ENCODE measurements at places on chromosomes 7 and 10. TPM values are rescaled to one million over a fixed set of nuclear protein-coding genes. Genes with fewer than 3 reads are reported as not detected.
A peak's percentile ranks its signal among the peaks of the same experiment; 100 is the strongest.

Gene HABP2
- total RNA-seq = not detected

Gene NPFFR1
- total RNA-seq = not detected

Gene RELN
- not detected for total RNA-seq

Gene PNLIP
- not detected for total RNA-seq

Gene DNMBP
- 7.7 TPM for total RNA-seq

Gene PHKG1
- total RNA-seq = 0.21 TPM

Gene MINDY4
- total RNA-seq = 0.85 TPM

Gene EFCAB10
- not detected for total RNA-seq

Gene GIMAP5
- not detected for total RNA-seq

Gene VWDE
- total RNA-seq = not detected

GRCh38 chr10:101675115-101675514, 19.9 kb downstream of the FBXW4 start:
- peaks cover 32% of the 10 kb centered on the region for H3K36me3 ChIP-seq
- no peaks in the 10 kb centered on the region for H3K27me3 ChIP-seq
- H3K4me3 ChIP-seq = no peak overlapping the region
- no peak for DNase-seq
- H3K27ac ChIP-seq = no peak overlapping the region
- no peaks in the 10 kb centered on the region for H3K4me1 ChIP-seq

GRCh38 chr7:87027900-87028299, 31.6 kb downstream of the ELAPOR2 start:
- H3K27me3 ChIP-seq = no peaks in the 10 kb centered on the region
- H3K4me1 ChIP-seq = no peaks in the 10 kb centered on the region
- no peak for DNase-seq
- H3K36me3 ChIP-seq = no peaks in the 10 kb centered on the region

- no peaks in the 10 kb centered on the region for H3K4me1 ChIP-seq
- no peak overlapping the region for H3K4me3 ChIP-seq
- H3K36me3 ChIP-seq = no peaks in the 10 kb centered on the region
- H3K27me3 ChIP-seq = peaks cover 13% of the 10 kb centered on the region
- DNase-seq = no peak
These were observed 5.0 kb upstream of the MSMB start for GRCh38 chr10:46050941-46051623.

DNA sequence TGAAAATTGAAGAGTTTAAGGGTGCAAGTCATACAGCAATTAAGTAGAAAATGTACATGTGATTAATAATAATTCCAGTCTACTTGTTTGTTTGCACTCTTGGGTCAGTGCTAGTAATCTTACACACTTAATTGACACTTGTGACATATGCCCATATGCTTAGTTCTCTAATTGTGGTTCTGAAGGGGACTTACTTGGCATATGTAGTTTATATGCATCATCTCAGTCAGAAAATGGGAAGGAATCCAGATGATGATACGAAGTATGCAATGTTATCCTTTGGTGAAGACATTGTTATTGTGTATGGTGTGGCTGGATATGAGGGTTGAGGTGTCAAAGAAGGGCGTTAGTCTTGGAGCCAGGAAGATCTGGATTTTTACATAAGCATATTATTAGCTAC, 193.5 kb upstream of the HDAC9 start:
- DNase-seq = no peak
- H3K4me1 ChIP-seq = no peaks in the 10 kb centered on the region
- H3K27me3 ChIP-seq = no peaks in the 10 kb centered on the region
- H3K4me3 ChIP-seq = no peak overlapping the region
- no peak overlapping the region for H3K27ac ChIP-seq

GRCh38 chr7:70439651-70440050, 692.3 kb upstream of the GALNT17 start:
- H3K27me3 ChIP-seq = no peaks in the 10 kb centered on the region
- DNase-seq = no peak
- no peak overlapping the region for H3K4me3 ChIP-seq
- no peaks in the 10 kb centered on the region for H3K36me3 ChIP-seq
- no peaks in the 10 kb centered on the region for H3K4me1 ChIP-seq
- H3K27ac ChIP-seq = no peak overlapping the region

GRCh38 chr10:24324651-24325050, 115.7 kb downstream of the KIAA1217 start:
- DNase-seq = no peak
- no peaks in the 10 kb centered on the region for H3K4me1 ChIP-seq
- no peak overlapping the region for H3K4me3 ChIP-seq
- H3K27ac ChIP-seq = no peak overlapping the region
- H3K36me3 ChIP-seq = no peaks in the 10 kb centered on the region

- no peaks in the 10 kb centered on the region for H3K36me3 ChIP-seq
- peaks cover 7% of the 10 kb centered on the region for H3K4me1 ChIP-seq
- H3K27me3 ChIP-seq = no peaks in the 10 kb centered on the region
- H3K27ac ChIP-seq = no peak overlapping the region
- no peak for DNase-seq
These were observed 73.6 kb downstream of the ITGB8 start for GRCh38 chr7:20404320-20404719.

- no peaks in the 10 kb centered on the region for H3K27me3 ChIP-seq
- no peak for DNase-seq
- H3K4me1 ChIP-seq = no peaks in the 10 kb centered on the region
These were observed 32.3 kb downstream of the MCM10 start for GRCh38 chr10:13193637-13194036.

GRCh38 chr10:26335574-26336093, 102.5 kb upstream of the APBB1IP start:
- no peaks in the 10 kb centered on the region for H3K36me3 ChIP-seq
- H3K4me3 ChIP-seq = no peak overlapping the region
- no peaks in the 10 kb centered on the region for H3K27me3 ChIP-seq
- no peak overlapping the region for H3K27ac ChIP-seq
- H3K4me1 ChIP-seq = no peaks in the 10 kb centered on the region

DNA sequence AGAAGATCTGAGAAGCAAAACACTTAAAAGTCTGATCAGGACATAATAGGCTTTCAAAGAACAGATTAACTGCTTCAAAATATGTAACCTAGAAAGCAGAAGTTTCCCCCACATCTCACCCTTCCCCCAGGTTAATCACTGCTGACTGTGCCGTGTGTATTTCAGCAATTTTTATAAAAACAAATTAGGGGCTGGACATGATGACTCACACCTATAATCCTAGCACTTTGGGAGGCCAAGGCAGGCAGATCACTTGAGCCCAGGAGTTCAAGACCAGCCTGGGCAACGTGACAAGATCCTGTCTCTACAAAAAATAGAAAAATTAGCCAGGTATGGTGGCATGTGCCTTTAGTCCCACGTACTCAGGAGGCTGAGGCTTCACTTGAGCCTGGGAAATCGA, 67.6 kb upstream of the GATA3 start:
- no peak overlapping the region for H3K4me3 ChIP-seq
- H3K27ac ChIP-seq = no peak overlapping the region
- peak; percentile 9 for DNase-seq
- H3K36me3 ChIP-seq = no peaks in the 10 kb centered on the region
- no peaks in the 10 kb centered on the region for H3K27me3 ChIP-seq
- peaks cover 7% of the 10 kb centered on the region for H3K4me1 ChIP-seq

GRCh38 chr7:108257954-108258353, 127.8 kb upstream of the LAMB4 start:
- no peaks in the 10 kb centered on the region for H3K27me3 ChIP-seq
- no peaks in the 10 kb centered on the region for H3K36me3 ChIP-seq
- H3K4me3 ChIP-seq = no peak overlapping the region
- no peak overlapping the region for H3K27ac ChIP-seq

DNA sequence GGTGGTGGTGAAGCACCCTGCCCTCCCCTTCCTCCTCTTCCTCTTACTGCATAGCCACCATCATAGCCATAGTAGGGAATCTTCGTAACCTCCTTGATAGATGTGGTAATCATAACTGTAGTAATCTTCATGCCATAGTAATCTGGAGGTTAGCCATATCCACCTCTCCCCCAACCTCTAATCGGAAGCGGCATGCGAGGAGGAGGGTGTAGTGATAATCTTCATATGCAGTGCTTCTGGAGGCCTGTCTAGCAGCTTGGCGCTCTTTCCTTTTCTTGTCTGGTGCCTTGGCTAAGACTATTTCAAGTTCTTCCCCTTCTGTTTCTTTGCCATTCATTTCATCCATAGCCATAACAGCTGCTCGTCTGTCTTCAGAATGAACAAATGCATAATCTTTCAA, 90.9 kb downstream of the MLLT10 start:
- H3K27ac ChIP-seq = no peak overlapping the region
- no peaks in the 10 kb centered on the region for H3K27me3 ChIP-seq
- no peak overlapping the region for H3K4me3 ChIP-seq
- H3K36me3 ChIP-seq = peaks cover 27% of the 10 kb centered on the region
- DNase-seq = no peak

- no peaks in the 10 kb centered on the region for H3K36me3 ChIP-seq
- H3K27me3 ChIP-seq = no peaks in the 10 kb centered on the region
- no peaks in the 10 kb centered on the region for H3K4me1 ChIP-seq
- H3K27ac ChIP-seq = no peak overlapping the region
These were observed 59.5 kb upstream of the PRKG1 start for GRCh38 chr10:51014680-51015389.

DNA sequence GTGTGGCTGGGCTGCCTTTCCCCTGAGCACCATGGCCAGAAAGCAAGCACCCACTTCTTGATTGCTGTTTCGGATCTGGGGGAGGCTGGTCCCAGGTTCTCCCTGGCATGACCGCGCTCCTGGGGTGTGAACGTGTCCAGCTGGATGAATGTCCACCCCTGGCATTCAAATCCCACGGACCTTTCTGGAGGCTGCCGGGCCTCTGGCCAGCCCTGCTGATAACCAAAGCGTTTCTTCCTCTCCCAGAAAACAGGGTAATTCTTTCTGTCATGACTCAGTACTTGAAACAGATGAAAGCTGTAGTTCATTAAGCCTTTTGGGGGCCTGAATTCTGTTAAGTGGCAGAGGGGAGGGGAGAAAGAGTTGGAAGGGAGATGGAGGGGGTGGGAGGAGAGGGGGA, 73.1 kb upstream of the SAMD8 start:
- H3K4me3 ChIP-seq = no peak overlapping the region
- no peaks in the 10 kb centered on the region for H3K27me3 ChIP-seq
- H3K4me1 ChIP-seq = 0 out of 2 replicates have a peak, but pooled peaks cover 3% of the 10 kb centered on the region

DNA sequence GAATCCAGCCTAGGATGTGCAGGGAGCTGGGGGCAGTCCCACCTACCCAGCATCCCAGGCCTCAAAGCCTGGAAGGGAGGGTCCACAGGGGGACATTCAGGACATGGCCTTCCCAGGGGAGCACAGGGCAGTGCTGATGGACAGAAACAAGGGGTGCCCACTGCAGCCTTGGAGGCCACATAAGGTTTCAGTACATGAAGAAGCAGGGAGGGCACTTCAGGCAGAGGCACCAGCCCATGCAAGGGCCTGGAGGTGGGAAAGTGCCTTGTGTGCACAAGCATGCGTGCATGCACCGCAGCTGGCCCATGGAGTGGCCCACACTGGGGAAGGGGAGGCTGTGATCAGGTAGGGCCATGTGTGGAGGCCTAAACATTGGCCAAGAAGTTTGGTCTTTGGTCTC, 9.1 kb downstream of the C10orf105 start:
- H3K27ac ChIP-seq = no peak overlapping the region
- no peaks in the 10 kb centered on the region for H3K27me3 ChIP-seq
- H3K4me3 ChIP-seq = no peak overlapping the region
- no peaks in the 10 kb centered on the region for H3K36me3 ChIP-seq
- DNase-seq = no peak

DNA sequence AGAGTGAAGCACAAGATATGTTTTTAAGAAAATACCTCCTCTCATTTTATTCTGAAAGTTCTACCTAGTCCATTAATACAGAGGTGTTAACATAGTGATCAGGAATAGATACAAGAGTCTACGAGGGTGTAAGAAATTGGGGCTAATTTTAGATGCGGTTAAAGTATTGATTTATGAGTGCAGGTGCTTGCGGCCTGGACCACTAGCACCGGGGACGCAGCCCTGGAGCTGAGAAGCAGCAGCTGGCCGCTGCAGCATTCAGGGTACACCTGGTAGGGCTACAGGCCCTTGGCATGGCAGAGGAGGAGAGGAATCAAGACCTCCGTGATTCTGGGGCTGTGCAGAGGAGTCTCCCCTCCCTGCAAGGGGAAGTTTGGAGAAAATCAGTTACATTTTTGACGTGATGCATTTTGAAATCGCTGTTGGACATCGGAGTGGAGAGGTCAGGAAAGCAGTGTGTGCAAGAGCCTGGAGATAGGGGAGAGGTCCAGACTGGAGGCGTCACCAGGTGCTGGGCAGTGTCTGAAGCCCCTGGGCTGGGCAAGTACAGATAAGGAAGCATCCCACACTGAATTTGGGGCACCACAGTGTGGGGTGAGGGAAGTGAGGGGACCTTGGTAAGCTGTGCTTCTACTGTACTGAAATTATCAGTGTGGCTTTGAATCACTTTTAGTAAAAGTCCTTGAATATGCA, 112.3 kb downstream of the VWC2 start:
- DNase-seq = no peak
- no peaks in the 10 kb centered on the region for H3K36me3 ChIP-seq
- no peak overlapping the region for H3K27ac ChIP-seq
- H3K4me3 ChIP-seq = no peak overlapping the region

GRCh38 chr7:30866939-30867338, 44.7 kb upstream of the AQP1 start:
- H3K27ac ChIP-seq = no peak overlapping the region
- H3K27me3 ChIP-seq = no peaks in the 10 kb centered on the region
- no peak overlapping the region for H3K4me3 ChIP-seq
- peaks cover 8% of the 10 kb centered on the region for H3K4me1 ChIP-seq
- no peak for DNase-seq
- no peaks in the 10 kb centered on the region for H3K36me3 ChIP-seq

DNA sequence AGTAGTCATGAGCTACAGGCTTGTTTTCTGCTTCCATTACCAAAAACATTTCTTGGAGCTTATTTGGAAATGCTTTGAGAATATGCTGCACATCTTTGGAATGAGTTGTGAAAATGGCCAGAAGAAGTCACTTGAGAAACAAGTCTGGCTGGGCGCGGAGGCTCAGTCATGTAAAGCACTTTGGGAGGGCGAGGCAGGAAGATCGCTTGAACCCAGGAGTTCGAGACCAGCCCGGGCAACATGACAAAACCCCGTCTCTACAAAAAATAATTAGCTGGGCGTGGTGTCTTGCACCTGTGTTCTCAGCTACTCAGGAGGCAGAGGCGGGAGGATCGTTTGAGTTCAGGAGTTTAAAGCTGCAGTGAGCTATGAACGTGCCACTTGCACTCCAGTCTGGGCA, 882 bp upstream of the CHCHD1 start:
- H3K36me3 ChIP-seq = peaks cover 61% of the 10 kb centered on the region
- H3K27me3 ChIP-seq = no peaks in the 10 kb centered on the region
- no peak for DNase-seq
- H3K4me3 ChIP-seq = peak overlapping the region; percentile 81
- H3K4me1 ChIP-seq = peaks cover 24% of the 10 kb centered on the region

DNA sequence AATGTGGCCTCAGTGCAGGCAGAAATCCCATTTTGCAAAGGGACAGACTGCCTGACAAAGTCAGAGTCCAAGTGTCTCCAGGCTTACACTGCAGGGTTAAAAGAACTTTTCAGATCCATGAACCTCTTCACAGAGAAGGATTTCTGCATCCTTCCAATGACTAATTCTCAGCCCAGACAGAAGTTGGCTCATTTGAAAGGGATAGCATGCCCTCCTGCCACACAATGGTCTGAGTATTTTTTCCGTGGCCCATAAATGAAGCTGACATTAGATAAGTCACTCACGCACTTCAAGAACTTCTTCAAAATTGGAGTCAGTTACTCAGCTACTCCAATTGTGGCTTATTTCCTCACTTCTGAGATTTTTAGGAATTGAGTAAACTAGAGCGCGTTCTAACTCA, 170.2 kb downstream of the PLXNA4 start:
- no peaks in the 10 kb centered on the region for H3K36me3 ChIP-seq
- no peaks in the 10 kb centered on the region for H3K27me3 ChIP-seq
- DNase-seq = no peak

- H3K36me3 ChIP-seq = no peaks in the 10 kb centered on the region
- H3K4me1 ChIP-seq = no peaks in the 10 kb centered on the region
- DNase-seq = no peak
- no peak overlapping the region for H3K4me3 ChIP-seq
These were observed 17.4 kb upstream of the CEP41 start for GRCh38 chr7:130458257-130458656.

- DNase-seq = no peak
- H3K36me3 ChIP-seq = no peaks in the 10 kb centered on the region
- H3K4me3 ChIP-seq = no peak overlapping the region
These were observed 286.2 kb downstream of the TCERG1L start for GRCh38 chr10:131025333-131025732.
